RPMI7951 (cell line): ENCODE measurements at places on chromosomes 4 and X. TPM values are rescaled to one million over a fixed set of nuclear protein-coding genes. Genes with fewer than 3 reads are reported as not detected.

GRCh38 chrX:153685156-153685536, 2.6 kb upstream of the SLC6A8 start:
- DNase-seq = no peak

DNA sequence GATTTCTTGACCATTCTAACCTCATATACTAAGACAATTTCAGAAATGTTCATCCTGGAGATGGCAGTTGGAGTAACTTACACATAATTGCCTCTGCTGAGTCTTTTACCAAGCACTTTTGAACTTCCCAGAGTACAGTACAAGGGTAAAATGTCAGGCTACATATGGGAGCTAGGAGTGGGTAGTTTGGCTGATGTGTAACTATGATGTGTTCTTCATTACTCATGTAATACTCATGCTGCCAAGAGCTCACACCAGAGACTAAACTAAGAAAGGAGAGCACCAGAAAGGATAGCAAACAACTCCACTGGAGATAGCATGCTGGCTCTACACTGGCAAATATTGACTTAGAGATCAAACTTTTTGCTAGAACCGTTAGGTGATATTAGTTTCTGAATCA, 194.0 kb downstream of the PDGFRA start:
- DNase-seq = peak; percentile 24

The POF1B gene
- total RNA-seq = not detected in 2 replicates

DNA sequence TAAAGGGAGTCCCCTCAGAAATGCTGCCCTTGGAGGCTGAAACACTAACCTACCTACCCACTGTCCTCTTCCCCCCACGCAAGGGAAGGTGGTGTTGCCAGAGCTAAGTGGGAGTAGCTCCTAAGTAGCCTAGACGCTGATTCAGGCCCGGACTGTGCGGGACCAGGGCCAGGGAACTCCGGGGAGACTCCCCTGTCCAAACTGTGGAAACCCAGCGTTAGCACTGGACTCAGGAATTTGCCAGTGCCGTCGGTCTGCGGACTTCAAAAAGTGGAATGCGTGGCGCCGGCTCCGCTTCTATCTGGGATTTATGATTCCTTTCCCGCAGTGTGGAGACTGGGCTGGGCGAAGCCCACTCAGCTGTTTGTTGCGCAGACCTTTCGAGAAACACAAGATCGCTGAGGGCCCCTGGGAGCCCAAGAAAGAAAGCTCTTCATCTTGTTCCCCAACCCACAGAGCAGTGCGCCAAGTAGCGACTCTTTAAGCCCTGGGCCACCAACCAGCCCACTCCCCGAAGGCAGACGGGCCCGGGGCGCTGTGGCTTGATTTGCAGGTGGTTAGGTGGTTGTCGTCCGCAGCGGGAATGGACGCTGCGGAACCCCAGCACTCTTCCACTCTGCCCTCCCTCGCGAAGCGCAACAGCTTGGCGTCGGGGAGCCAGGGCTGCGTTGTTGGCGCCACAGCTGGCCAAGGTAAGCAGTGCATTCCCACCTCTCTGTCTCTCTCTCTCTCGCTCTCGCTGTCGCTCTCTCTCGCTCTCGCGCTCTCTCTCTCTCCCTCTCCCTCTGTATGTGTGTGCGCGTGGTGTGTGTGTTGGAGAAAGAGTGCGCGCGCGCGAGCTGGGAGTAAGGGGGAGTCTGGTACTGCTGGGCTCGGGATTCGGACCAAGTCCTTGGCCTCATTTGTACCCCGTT, 2.0 kb downstream of the TMEM255A start:
- no peak for DNase-seq

The S100G gene
- not detected in 2 replicates for total RNA-seq

The HOPX gene
- total RNA-seq = not detected in 2 replicates

DNA sequence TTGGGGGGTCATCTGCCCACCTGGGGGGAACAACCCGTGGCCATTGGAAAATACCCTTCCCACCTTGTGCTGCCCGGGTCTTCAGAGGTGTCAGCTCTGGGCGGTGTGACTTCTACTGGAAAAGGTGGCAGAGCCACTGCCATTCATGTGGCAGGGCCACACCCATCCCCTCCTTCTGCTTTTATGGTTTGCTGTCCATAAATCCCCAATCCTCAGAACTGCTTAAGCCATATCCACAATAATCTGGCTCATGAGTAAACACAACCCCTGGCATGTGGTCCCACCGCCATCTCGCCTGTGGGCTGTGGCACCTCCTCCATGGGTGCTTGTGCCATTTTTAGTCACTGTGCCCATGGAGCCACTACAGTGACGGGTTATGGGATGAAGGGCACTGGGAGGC, 20.6 kb downstream of the SORCS2 start:
- DNase-seq = no peak

GRCh38 chr4:140711910-140712309, 44.3 kb downstream of the TBC1D9 start:
- no peak for DNase-seq

DNA sequence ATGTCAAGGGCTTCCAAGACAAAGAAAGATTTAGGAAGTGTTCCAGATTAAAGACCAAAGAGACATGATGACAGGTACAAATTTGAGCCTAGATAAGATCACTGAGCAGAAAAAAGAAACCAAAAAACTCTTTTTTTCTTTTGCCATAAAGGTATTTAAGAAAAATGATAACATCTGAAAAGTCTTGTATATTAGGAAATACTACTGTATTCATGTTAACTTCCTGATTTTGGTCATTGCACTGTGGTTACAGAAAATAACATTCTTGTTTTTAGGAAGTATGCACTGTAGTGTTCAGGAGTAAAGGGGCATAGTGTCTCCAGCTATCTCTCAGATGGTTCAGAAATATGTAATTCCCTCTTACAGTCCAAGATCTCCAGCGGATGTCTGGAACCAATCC, 37.1 kb downstream of the RWDD4 start:
- no peak for DNase-seq

DNA sequence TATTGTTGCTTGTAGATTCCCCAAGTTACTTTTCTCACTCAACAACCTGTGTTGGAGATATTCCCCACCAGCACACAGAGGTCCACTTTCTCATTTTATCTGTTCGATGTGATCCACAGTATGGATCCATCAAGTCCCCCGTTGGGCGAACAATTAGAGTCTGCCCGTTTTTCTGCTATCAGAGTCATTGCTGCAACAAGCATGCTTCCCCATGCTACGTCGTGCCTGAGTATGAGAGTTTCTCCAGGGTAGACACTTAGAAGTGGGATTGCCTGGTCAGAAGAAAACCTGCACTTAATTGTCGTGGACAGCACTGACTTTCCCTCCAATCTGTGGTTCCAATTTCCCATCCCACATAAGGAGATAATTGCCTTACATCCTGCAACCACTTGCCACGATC, 62.7 kb upstream of the SHOX start:
- no peak for DNase-seq

- peak; percentile 23 for DNase-seq
These were observed 76.7 kb upstream of the HS3ST1 start for GRCh38 chr4:11505221-11505971.

The SRPX gene
- total RNA-seq = 357 and 381 TPM in 2 replicates

- DNase-seq = no peak
These were observed 532.3 kb upstream of the SMIM31 start for GRCh38 chr4:164221631-164222030.
